ENCODE measurements at places on chromosomes 4 and X.

DNA sequence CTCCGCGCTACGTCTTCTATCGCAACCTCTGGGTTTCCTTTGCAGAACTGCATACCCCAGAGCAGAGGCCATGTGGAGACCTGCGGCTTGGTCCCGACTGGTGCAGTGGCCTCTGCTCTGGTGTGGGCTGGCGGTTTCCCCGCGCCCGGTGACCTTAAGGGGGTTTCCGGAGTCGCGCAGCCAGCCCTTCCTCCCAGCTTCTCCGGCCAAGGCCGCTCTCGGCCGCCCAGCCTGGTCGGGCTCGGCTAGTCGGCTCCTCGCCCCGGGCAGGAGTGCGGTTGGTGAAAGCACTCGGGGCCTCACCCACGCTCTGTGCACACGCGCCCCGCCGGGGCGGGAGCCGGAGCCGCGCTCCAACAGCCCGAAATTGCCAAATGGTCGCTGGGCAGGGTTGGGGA, 84.9 kb downstream of the BCOR start:
- DNase-seq = no peak

DNA sequence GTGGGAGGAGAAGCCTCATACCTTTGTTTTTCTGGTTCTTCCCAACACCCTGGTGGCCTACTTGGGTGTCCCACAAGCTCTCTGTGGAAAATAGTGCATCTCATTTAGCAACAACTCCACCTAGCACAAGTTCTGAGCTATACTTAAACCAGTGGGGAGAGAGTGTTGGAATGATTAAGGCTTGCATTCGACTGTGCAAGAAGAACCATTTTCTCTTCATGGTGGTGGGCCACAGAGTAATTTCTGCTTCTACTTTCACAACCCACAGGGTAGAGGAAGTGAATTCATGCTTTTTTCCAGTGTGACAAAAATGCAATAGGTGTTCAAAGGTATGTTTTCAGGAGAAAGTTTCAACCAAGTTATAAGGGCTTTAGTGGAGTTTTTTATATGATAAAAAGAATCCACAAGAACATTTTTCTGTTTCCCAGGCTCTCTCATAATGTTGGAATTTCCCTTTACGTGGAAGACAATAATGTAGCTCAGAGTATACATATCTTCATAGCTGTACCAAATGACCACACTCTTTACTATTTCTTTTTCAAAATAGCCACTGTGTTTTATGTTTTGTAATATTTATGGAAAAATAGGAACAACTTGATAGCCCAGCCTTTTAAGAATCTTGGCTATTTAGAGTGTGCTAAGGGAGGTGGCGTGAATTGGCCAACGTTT, 80.3 kb upstream of the HHIP start:
- DNase-seq = no peak

GRCh38 chr4:133440404-133440803, 291.3 kb downstream of the PCDH10 start:
- no peak for DNase-seq

DNA sequence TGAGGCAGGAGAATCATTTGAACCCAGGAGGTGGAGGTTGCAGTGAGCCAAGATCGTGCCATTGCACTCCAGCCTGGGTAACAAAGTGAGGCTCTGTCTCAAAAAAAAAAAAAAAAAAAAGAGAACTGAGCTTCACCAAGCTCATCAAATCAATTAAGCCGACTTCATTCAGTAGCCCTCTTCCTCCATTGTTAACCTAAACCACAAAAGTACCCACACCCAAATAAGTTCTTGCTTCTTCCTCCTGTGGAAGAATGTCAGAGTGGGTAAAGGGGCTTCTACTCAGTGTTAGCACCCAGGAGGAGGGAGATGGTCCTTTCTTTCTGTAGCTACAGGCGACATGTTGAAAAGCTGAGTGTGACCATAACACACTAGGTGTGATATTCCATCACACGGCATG, 58.6 kb upstream of the CHRNA9 start:
- peak; percentile 54 for DNase-seq

DNA sequence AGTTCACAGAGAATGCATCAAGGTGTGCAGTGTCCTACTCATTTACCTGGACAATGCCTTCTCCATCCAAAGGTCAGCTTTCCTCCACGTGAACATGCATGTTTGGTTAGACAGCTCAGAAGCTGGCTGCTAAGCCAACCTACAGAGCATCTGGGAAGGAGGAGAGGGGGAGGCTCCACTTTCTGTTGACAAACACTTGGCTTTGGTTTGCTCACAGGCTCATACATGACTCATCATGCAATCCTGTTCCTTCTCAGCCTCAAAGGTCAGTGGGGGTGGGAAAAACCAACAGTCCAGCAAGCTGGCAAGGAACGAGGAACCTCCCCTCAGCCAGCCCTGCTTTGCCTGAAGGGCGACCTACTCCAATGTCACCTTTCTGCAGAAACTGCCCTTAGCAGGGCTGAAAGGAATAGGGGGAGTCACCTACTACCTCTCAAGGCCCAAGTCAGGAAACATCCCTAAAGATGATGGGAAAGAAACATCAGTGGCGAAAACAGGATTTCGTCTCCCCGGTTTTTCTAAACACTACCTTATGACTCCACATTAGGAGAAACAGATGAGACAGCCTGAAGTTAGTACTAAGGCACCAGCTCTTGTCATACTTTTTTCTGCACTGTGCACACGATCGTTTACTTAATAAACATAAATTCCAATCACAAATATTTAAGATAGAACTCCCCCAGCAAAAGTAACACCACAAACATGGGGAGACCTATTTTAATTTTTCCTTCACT, 37.9 kb downstream of the RELL1 start:
- DNase-seq = peak; percentile 15

Measured in KBM-7 (cell line).